ENCODE measurements at places on chromosomes 3 and 15.

- no peak for DNase-seq
These were observed 3.8 kb upstream of the ZNF620 start for GRCh38 chr3:40502034-40502433.

- no peak for DNase-seq
These were observed 135.0 kb downstream of the LRRK1 start for GRCh38 chr15:101054116-101054515.

GRCh38 chr3:189143321-189143720 lies 28.4 kb upstream of the TPRG1 start:
- DNase-seq, result no peak

DNA sequence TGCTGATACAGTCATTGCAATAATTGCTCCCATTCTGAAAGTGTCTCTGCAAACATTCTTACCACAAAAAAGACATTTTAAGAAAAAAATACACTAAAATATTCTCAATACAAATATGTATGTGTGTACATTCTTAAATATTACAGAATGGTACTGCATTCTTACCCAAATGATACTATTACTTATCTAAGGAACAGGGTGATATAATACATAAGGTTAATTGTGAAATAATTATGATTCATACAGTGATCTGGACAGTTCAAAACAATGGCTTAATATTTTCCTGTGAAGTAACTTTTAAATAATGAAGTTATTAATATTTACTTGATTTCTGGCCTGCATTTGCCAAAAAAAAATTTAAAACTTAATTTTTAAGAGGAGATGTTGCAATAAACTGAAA lies 694.6 kb downstream of the TUSC7 start:
- DNase-seq, result peak; percentile 38

DNA sequence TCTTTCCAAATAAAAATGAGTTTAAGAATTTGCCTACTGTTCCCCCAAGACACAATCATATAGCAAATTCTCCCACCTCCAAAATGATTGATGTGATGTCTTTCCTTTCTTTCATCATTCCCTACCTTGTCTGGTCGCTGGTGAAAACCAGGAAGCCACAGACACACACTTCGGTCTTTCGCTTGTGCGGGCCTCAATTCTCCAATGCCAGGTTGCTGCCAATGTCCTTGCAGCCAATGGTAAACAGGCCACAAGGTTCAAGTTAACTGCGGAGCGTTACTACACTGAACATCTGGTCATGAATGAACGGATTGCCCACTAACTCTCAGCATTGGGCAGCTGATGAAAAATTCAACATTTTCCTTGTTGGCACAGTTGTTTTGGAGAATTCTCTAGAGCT lies 192.2 kb downstream of the FOXP1 start:
- DNase-seq, result no peak

- DNase-seq, result peak; percentile 2
These were observed 191.1 kb downstream of the TBC1D5 start for GRCh38 chr3:17551333-17551732.

- no peak for DNase-seq
These were observed 19.8 kb downstream of the GPR160 start for GRCh38 chr3:170057550-170057949.

DNA sequence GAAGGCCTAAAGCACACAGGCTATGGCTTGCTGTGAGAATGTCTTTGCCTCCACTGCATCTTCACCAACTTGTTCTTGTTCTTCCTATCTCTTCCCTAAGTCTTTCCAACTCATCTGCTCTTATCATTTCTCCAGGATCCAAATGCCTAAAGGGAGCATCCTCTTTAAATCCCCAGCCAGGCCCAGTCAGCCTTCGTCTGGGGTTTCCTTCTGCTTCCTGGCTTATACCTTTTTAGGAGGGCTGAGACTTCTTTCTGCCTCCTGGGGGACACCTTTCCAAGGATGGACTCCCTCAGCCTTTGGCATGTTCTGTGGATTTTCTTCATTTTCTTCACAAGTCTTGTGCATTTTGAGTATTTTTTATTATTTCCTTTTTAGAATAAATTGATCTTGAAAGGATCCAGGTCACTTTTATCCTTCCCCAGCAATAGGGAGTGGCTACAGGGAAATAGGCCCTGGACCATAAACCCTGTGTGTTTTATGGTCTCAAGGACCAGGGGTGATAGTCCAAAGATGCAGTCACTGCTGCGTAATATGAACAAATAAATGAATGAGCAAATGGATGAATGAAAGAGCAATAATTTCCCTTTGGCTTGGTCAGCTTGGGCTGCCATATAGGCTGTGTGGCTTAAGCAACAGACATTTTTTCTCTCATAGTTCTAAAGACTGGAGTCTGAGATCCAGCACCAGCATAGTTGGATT lies 122.1 kb upstream of the LRIG1 start:
- DNase-seq, result no peak

DNA sequence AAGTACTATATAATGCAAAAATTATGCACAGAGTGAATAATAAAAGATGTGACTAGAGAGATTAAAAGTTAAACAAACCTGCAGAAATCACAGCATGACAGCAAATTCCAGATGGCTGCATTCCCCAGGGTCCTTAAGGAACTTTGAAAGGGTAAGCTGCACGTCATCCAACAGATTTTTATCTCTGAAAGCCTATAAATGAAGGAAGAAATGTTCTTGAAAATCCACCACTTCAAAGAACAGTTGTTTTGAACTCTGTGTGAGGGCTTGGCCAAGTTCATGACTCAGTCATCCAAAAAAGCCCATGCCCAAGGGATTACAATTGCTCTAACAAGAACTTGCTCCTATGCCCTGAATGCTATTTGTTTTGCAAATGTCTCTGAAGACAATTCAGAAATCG lies 603.6 kb downstream of the PLOD2 start:
- peak; percentile 62 for DNase-seq

- no peak for DNase-seq
These were observed 18.6 kb downstream of the THSD4 start for GRCh38 chr15:71133747-71134472.

- DNase-seq, result no peak
These were observed 42.0 kb upstream of the FEZF2 start for GRCh38 chr3:62415312-62415801.

DNA sequence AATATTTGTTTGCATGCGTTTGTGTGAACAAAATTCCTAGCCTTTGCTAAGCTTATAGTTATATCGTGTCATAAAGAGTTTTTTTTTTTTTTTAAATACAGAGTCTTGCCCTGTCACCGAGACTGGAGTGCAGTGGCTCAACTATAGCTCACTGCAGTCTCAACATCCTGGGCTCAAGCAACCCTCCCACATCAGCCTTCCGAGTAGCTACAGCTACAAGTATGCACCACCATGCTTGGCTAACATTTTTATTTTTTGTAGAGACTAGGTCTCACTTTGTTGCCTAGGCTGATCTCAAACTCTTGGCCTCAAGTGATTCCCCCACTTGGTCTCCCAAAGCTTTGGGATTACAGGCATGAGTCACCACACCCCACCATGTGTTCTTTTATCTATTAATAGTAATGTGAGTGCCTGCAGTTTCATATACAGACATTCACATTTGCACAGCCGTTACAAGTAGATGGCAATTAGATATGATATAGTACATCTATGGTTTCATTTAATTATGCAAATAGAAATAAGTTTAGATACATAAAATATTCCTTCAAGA lies 848.6 kb downstream of the PDCD6IP start:
- no peak for DNase-seq

GRCh38 chr3:144028798-144029411 lies 57.3 kb downstream of the DIPK2A start:
- no peak for DNase-seq

- DNase-seq, result peak; percentile 19
These were observed 75.2 kb downstream of the APBA2 start for GRCh38 chr15:28960979-28961378.

DNA sequence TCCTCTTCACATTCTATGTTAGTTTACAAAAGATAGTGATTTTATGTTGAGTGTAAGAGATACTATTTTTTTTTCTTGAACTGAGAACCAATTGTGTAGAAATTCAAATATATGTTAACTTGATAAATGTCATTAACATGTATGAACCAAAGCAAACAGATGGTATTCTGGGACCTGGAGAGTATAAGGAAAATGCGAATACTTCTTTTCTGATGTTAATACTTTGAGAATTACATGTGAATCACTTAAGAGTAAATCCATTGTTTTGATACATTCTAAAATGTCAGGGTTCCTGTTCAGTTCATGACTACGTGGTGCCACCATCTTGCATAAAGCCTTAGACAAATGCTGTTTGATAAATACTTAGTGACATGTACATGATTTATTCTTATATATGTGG lies 541.3 kb downstream of the FGF12 start:
- no peak for DNase-seq
